ENCODE measurements at places on chromosomes 7 and 10.

DNA sequence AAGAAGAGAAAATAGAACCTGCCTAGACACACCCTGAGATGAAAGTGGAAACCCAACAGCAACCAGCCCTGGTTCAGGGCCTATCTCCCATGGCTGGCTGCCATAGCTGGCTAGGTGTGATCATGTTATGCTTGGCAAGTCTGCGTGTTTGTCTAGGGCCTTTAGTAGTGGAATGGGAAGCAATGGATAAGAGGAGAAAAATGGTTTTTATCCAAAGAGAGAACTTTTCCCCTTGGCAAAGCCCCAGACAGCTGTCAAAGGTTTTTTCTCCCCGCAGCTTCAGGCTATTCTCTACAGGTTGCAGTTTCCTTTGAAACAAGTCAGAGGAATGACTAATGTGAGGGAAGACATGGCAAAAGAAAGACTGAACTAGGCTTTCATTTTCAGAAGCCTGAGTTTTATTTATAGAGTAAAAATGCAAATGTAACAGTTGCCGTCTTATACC is 161.5 kb downstream of the SEMA3D start:
- DNase-seq, result no peak

DNA sequence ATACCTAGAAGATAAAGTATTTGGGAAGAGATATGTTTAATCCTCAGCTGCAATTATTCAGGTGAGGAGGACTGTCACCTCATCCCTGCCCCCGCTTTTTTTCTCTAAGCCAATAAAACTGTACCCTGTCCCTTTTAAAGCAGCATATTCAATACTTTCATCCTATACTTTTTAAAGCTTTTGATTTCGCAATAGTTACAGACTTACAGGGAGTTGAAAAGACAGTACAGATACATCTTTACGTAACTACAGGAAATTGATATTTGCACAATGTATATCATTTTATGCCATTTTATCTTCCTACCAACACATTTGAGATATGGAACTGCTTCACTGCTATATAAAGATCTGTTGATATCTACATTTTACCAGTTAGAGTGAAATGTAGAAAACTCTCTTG is 47.6 kb downstream of the STK17A start:
- no peak for DNase-seq

DNA sequence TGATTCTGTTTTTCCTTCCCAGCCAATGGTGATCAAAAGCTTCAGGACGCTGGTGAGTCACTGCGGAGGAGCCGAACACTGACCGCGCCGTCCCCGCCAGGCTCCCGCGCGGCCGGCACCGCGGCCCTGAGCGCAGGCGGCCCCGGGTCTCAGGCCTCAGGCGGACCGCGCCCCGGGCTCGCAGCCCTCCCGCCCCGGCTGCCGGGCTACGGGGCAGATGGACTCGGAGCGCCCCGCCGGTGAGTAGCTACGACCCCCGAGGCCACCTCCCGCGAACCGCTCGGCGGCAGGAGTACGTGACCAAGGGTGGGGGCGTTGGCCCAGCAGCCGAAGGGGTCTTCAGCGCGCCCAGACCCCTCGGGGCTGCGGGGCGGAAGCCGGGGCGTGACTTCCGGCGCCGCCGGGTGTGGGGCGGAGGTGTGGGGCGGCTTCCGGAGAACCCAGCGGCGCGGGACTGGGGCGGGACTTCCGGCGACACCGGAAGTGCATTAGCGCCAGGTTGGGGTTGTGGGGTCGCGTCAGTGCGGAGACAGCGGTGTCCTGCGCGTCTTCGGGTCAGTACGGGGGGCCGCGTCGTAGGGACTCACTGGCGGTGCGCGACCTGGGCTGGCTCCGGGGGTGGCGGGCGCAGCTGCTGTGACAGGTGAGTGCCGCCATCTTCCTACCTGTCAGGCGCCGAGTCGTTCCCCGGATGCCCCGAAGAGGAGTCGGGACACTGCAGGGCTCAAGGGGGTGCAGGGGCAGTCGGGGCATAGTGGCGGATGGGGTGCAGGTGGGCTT is at the start of gene WDR37:
Gene WDR37, plus strand, starts transcription at position 60 of the 780 bp plus-strand sequence. CDS start 15,771 bp downstream, outside the sequence.
- DNase-seq, result no peak

- DNase-seq, result no peak
Measured at GRCh38 chr7:1533255-1533546, 2.7 kb downstream of the MAFK start.

DNA sequence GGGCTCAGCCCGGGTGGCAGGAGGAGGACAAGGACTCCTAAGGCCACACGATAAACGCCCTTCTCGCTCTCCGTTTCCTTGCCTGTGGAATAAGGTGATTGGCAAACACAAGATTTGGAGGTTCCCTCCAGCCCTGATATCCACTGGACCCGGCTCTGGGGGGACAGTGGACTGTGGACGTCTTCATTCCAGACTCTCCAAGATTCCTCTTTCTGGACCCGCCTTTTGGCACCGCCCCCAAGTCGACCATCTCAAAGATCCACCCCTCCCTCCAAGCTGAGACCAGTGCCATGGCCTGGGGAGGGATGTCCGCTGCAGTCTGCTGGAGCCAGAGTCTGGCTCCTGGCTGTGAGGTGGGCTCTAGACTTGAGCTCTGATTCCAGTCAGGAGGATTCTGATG is 23.6 kb downstream of the ZNF783 start:
- DNase-seq, result no peak

GRCh38 chr10:17029581-17030271 is 99.9 kb downstream of the CUBN start:
- DNase-seq, result peak; percentile 11

DNA sequence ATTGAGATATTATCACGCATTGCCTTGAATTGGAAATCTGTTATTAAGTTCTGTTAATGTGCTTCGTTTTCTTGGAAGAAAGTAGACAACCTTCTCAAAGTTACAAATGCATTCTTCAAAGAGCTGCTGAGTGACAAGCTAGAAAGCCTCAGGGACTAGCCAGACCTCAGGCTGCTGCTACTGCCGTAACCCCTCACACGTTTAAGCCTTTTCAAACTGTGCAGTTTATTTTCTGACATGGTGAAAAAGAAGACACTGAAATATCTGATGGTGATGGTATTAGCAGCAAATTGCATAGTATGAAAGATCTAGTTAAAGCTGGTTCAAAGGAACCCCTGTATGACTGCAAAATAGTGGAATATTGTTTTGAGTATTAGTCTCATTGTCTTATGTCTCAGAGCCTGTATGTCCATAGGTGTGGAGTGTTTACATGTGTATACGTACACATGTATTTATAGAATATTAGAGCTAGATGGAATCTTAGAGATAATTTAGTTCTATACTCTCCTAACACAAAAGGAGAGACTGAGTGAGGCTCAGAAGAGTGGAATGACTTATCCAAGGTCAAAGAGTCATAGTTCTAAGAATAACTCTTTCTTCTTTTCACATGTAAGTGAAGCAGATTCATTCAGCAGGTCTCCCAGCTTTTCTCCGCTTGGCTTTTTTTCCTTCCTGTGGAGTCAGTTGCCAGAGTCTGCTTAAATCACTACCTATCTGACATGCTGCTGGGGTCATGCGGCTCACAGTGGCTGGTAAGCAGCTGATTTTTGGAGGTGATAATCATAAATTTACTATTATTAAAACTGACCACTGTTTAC is 431.9 kb downstream of the PLXDC2 start:
- no peak for DNase-seq

DNA sequence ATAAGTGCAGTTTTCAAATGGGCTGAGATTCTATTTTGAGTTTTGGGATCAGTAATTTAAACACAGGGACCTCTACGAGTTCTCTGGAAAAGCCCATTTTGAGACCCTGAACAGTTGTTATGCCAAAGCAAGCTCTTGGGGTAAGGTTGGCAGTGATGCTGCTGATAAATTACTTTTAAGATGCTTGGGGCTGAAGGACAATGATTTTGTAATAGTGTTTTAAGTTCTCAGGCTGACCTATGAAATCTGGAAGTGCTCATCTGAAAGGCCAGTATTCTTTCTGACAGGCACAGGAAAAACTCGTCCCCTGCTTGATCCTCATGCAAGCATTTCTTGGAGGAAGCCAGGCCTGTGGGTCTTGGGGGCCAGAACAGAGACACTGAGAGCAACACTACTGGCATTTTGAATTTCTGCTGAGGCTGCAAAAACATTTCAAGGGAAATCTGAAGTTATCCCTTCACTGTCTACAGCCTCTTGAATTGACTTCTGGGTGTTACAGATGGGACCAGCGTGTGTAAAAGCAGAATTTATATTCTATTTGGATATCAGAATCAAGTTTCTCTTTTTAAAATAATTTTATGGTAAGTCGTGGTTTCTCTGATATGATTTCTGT is 79.7 kb downstream of the AUTS2 start:
- no peak for DNase-seq

DNA sequence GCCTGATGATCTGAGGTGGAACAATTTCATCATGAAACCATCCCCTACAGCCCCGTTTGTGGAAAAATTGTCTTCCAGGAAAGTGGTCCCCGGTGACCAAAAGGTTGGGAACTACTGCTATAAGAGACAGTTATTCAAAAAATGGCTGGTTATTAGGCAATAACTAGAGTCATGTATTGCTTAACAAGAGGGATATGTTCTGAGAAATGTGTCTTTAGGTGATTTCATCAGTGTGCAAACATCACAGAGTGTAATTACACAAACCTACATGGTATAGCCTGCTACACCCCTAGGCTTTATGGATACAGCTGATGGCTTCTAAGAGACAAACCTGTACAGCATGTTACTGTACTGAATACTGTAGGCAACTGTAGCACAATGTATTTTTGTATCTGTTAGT is 71.3 kb upstream of the CSTF2T start:
- peak; percentile 26 for DNase-seq

- no peak for DNase-seq
Measured at GRCh38 chr7:151454932-151455530, 15.1 kb upstream of the CRYGN start.

GRCh38 chr10:95382174-95382573 is 91.4 kb upstream of the PDLIM1 start:
- DNase-seq, result no peak

- DNase-seq, result no peak
Measured at GRCh38 chr7:113199841-113200240, 81.5 kb upstream of the SMIM30 start.

- DNase-seq, result no peak
Measured at GRCh38 chr7:24715661-24716479, 41.4 kb downstream of the GSDME start.
